Suppressor macrophage (primary cell): ENCODE measurements at places on chromosomes 12 and 14.
A peak's percentile ranks its signal among the peaks of the same experiment; 100 is the strongest.

GRCh38 chr12:44523828-44524227 is 352.3 kb downstream of the NELL2 start:
- no peak for DNase-seq

- no peak for DNase-seq
Observed at GRCh38 chr14:49975276-49975675, 82.4 kb downstream of the ARF6 start.

- DNase-seq, result no peak
Observed at GRCh38 chr14:23177181-23177580, 6.3 kb downstream of the SLC7A8 start.

GRCh38 chr12:131636266-131636665 is 74.6 kb upstream of the SFSWAP start:
- DNase-seq, result no peak

DNA sequence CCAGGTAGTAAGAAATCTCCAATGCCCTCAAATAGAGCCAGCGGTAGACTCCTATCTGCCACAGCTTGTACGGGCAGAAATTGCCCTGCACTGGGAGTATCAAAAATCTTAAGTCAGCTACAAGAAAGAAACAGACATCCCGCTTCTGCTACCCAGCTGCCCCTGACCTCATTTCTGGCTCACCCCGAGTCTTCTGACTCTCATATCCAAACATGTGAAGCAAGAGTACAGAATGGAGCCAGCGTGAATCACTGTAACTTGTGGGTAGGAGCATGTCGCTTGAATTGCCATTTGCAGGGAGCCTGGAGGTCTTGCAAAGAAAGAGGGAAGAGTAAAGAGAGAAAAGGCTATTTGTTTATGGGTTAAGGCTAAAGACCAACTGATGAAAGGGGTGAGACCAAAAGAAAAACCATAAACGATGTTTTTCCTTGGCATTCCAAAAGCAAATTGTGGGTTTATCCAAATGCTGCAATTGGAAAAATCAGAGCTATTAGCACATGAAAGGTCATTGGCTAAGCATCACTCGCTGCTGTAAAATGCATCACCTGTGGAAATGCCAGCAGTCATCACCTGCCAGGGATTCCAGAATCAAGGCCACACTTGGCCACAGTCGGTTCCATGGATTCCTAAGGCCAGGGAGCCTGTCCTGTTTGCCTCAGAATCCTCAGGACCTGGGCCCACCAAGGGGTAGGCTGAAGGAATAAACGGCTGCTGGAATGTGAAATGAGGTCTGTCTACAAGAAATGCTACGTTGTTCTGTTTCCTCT is 86.6 kb downstream of the FOXN3 start:
- DNase-seq, result no peak

DNA sequence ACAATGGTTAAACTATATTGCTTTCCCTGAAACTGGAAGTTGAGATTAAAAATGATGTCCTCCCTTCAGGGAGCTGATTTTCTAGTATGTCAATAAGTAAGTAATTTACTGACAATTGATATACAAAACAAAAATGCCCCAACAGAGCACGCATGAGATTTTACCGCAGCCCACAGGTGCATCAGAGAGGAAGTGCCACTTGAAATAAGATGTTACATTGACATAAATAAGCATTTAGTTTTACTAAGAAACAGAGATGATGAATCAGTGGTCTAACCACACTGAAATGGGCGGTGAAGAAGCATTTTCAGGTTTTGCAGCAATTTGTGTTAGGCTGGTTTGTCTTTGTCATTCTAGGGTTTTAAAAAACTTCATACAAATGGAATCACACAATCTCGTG is 8.8 kb upstream of the CLECL1 start:
- no peak for DNase-seq

- peak; percentile 9 for DNase-seq
Observed at GRCh38 chr12:119673634-119674033, 5.7 kb downstream of the PRKAB1 start.

GRCh38 chr12:119100933-119101332 is 77.8 kb upstream of the HSPB8 start:
- DNase-seq, result no peak

- no peak for DNase-seq
Observed at GRCh38 chr12:132448463-132448820, 41.5 kb upstream of the FBRSL1 start.

GRCh38 chr12:3333991-3334391 is 157.0 kb upstream of the PRMT8 start:
- no peak for DNase-seq

DNA sequence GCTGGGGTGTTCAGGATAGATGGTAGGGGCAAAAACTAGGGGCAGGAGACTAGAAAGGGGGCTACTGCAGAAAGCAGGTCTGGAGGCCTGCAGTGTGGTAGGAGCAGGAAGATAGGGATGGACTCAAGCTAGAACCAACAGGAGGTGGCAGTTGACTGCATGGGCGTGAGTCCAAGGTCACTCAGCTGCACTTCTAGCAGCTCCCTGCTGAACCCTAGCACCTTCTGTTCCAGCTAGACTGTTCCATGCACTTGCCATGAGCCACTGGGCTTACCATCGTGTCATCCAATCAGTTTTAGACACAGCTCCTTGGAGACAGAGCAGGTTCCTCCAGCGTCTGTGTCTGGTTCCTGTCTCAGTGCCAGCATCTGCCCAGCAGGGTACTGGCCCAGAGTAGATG is 11.3 kb upstream of the KRT8 start:
- DNase-seq, result no peak

- DNase-seq, result peak; percentile 7
Observed at GRCh38 chr12:99985129-99985570, 414 bp upstream of the ANKS1B start.

GRCh38 chr12:28872654-28873268 is 276.3 kb upstream of the FAR2 start:
- peak; percentile 52 for DNase-seq

DNA sequence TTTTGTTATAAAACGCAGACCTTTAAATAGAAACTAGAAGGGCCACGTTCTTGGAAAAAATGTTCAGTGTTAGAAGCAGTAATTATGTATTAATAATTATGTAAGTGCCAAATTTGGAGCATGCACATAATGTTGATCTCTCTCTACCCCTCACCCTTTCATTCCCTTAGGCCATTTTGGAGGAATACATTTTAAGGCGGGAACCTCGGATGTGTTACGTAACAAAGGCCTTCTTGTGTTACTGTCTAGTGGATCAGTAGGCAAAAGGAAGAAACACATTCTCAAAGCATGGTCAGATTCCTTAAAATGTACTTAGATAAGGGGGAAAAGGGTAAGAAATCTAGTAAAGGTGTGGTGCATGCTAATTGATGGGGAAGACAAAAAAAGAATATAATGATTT is 52.7 kb downstream of the RASSF3 start:
- DNase-seq, result no peak

- no peak for DNase-seq
Observed at GRCh38 chr12:68813242-68813593, 5.2 kb downstream of the MDM2 start.

- DNase-seq, result no peak
Observed at GRCh38 chr14:38554026-38554425, 298.1 kb upstream of the CLEC14A start.

GRCh38 chr12:52020539-52021336 is 14.0 kb downstream of the TAMALIN start:
- peak; percentile 70 for DNase-seq

- no peak for DNase-seq
Observed at GRCh38 chr14:51527073-51527472, 124.6 kb upstream of the FRMD6 start.

- DNase-seq, result no peak
Observed at GRCh38 chr12:57016348-57016747, at the start of gene TAC3. TSS of gene TAC3 (minus strand) at chr12:57016529. CDS start at chr12:57015797, 732 bp downstream.

- DNase-seq, result peak; percentile 93
Observed at GRCh38 chr12:124921200-124922031, 7.0 kb upstream of the UBC start.

DNA sequence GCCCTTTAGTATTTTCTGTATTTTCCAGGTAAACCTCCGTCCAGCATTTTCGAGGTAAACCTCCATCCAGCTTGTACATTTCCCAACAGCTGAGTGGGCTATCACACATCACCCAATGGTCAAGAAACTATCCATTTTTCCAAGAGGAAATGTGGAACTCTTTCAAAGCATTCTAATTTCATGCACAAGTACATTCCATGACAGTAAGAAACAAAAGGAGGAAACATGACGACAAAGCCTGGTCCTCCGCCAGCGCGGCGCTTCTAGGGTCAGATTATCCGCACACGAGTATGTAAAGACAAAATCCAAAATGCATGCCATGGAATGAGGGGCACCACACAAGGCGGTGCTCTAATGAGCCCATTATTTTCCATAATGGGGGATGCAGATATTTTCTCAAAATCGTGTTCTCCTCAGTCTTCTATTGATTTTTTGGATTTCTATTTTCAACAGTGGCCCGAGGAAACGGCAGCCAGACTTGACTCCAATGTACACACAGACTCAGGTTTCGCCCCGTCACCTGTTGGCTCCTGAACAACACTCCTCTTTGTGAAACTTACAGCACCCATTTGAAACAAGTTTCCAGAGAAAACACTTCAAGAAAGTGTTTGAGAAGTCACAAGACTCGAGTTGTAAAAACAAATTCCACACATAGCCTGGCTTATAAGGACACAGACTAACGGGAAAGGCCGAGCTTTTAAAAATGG is 107.4 kb downstream of the PRICKLE1 start:
- DNase-seq, result no peak

DNA sequence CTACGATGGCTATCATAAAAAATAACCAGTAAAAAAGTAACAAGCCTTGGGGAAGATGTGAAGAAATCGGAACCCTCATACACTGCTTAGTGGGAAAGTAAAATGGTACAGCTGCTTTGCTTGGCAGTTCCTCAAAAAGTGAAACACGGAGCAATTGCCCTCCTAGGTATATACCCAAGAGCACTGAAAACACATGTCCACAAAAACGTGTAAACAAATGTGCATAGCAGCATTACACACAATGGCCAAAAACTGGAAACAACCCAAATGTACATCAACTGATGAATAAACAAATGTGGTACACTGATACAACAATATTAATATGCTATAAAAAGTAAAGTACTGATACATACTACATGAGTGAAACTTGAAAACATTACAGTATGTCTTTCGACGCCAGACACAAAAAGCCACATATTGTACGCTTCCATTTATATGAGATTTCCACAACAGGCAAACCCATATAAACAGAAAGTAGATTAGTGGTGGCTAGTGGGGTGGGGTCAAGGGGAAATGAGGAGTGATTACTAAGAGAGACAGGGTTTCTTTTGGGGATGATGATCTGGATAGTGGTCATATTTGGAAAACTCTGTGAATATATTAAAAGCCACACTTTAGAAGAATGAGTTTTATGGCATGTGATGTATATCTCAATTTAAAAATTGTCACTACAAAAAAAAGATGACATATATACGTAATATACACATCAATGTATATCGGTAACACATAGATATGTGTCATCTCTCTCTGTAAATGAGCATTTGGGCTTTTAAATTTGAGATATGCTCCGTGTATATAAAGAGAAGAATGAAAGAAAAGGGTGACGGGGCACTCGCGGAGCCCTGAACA is 996 bp downstream of the SLC41A2 start:
- DNase-seq, result no peak

GRCh38 chr14:23076785-23077408 is 18.0 kb downstream of the ACIN1 start:
- peak; percentile 67 for DNase-seq

DNA sequence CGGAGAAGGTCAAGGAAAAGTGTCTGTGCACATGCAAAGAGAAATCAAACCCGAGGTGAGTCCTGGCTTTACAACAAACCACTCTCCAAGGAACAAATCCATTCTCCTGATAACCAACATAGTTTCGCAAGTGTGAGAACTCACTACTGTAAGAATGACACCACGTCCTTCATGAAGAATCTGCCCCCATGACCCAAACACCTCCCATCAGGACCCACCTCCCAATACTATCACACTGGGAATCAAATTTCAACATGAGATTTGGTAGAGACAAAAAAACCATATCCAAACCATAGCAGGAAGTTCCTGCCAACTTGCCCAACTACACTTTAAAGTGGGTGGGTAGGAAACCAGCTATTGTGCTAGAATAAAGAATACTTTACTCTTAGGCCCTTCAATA is 2.4 kb upstream of the ERC1 start:
- DNase-seq, result peak; percentile 44

- peak; percentile 12 for DNase-seq
Observed at GRCh38 chr12:124191024-124191359, 103.9 kb upstream of the RFLNA start.

DNA sequence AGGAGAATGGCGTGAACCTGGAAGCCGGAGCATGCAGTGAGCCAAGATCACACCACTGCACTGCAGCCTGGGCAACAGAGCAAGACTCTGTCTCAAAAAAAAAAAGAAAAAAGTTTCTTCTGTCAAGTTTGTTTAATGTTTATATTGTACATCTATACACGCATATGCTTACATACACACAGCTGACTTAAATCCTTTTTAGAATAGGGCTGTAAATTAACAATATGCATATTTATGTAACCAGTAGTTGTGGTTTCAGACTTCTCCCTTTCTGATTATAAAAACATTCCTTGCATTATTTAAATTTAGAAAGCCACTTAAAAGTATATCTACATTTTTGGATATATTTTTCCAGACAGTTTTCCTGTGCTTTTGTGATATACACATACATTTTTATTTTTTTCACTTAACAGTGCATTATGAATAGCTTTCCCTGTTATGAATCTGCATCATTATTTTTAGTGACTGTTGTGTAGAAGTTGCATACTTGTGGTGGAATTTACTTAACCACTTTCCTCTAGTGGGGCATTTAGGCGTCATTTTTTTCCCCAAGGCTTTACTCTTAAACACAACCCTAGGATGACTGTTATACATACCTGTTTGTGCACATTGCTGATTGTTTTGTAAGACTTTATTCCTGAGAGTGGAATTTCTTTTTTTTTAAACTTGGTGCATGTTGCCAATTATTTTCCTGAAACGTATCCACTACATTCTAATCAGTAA is 29.4 kb downstream of the POLR3B start:
- no peak for DNase-seq

DNA sequence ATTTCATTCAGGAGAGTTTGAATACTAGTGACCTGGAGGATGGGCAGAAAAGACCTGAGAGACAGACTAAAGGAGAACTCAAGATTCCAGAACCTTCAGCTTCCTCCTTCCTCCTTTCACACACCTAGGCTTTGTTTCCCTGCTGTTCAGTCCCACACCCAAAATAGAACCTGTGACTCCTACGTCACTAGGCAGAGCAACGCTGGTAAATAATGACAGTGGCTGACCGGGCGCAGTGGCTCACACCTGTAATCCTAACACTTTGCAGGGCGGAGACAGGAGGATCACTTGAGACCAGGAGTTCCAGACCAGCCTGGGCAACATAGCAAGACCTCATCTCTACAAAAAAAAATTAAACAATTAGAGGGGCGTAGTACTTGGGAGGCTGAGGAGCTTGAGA is 166.4 kb upstream of the FKBP4 start:
- no peak for DNase-seq

- DNase-seq, result peak; percentile 98
Observed at GRCh38 chr12:56041552-56042429, at the start of gene RPS26. TSS of gene RPS26 (plus strand) at chr12:56041918. CDS start at chr12:56042167, 249 bp downstream.

DNA sequence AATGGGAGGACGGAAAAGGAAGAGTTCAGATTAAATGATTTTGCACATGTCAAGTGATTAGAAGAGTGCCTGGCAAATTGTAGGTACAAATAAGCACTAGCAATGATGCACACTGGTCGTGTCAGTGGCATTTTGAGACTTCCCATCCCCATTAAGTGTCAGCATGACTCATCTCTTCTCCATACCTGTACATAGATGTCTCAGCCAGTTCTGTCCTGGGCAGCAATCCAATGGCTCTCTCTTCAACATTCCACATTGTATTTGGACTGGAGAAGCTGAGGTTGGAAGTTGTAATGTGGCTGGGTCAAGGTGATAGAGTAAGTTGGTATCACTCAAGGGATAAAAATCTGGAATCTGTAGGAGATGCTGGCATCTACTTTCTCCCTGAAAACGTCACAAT is 742.7 kb downstream of the VRK1 start:
- DNase-seq, result no peak

GRCh38 chr14:53879022-53879686 is 77.5 kb downstream of the BMP4 start:
- no peak for DNase-seq
